ENCODE measurements at places on chromosomes 7 and 10.
A peak's percentile ranks its signal among the peaks of the same experiment; 100 is the strongest.

- DNase-seq: peak; percentile 93
Measured at GRCh38 chr10:30433730-30434272, at the start of gene MAP3K8. TSS of gene MAP3K8 (plus strand) at chr10:30434184. CDS start at chr10:30438939, 4,755 bp downstream.

DNA sequence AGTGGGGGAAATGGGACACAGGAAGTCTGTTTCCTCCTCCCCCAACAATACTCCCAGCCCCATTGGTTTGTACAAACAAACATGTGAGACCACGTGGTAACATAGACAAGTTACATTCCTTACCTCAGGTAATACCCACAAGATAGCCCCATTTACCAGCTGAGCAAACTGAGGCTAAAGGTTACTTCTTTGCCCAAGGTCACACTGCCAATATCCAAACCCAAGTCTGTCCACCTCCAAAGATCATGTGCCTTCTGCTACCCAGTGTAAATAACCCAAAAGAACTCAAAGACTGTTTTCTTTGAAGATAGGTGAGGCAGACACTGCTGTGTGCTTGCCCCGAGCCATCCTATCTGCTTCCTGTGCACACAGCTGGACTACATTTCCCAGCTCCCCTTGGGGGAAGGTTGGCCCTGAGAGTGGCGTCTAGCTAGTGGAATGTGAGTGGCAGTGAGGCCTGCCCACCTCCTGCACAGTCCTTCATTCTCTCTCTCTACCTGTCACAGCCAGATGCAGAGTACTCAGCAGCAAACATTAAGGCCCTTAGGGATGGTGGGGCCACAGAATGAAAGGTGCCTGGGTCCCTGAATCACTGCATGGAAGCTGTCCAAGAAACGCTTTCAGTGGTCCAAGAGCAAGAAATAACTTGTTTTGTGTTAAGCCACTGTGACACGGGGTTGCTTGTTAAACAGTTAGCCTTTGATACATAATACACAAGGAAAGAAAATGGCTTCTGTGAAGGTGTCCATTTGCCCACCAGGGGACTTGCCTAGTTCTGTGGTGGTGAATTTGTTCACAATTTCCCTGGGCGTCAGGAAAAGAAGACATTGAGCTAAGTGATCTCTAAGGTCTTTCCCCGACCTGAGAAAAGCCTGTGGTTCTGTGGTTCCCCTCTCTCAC lies 257.7 kb upstream of the NFE2L3 start:
- DNase-seq: no peak

DNA sequence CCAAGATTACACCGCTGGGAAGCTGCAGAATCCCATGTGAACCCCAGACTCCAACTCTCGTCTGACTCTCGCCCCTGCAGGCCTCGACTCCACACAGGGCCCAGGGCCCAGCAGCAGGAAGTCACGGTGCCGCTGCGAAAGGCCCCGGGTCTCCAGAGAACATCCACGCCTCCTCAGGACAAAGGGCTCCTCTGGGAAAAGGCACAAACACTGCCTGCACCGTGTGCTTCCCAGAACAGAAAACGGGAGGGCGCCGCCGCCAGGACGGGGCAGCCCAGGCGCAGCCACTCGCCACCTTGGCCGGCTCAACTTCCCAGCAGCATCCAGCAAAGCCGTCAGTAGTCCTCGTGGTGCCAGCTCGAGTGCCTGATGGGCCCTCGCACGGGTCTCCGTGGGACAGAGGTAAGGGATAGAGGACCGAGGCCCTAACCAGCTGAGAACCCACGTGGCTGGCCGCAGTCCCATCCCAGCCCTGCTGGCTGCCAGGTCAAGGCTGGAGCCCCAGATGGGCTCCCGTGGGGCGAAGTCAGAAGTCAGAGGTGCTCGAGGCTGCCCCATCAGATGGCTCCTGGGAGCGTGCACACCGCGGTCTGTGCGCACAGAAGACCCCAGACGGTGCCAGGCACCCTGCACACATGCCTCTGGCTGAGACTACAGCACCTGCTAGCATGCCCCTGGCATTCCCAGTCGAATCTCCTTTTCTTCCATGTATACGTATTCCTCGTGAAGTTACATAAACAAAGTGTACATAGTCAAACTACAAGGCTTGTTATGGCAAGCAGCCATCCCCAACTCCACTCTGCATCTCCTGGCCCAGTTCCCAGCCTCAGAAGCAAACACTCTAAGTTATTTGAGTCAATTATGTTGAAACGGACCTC lies 60.2 kb downstream of the MAD1L1 start:
- DNase-seq: no peak

GRCh38 chr10:119608316-119609155 lies 11.8 kb upstream of the TIAL1 start:
- no peak for DNase-seq

DNA sequence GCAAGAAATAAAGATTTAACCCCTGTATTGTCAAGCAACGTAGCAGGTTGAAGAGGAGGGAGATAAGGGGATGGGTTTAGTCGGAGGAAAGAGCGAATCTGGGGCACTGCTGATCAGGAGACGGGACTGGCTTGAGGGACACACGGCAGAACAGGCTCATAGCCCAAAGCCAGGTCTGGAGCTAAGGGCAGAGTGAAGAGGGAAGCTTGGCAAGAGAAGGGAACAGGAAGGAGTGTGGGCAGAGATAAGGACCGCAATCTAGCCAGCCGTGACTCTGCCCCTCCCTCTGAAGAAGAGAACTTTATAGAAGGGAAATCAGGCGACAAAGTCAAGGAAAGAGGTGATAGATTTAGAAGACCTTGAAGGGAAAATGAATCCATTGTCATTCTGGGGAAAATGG lies 67.6 kb downstream of the CAV1 start:
- no peak for DNase-seq

GRCh38 chr7:73851410-73852338 lies 9.3 kb upstream of the TMEM270 start:
- DNase-seq: no peak

DNA sequence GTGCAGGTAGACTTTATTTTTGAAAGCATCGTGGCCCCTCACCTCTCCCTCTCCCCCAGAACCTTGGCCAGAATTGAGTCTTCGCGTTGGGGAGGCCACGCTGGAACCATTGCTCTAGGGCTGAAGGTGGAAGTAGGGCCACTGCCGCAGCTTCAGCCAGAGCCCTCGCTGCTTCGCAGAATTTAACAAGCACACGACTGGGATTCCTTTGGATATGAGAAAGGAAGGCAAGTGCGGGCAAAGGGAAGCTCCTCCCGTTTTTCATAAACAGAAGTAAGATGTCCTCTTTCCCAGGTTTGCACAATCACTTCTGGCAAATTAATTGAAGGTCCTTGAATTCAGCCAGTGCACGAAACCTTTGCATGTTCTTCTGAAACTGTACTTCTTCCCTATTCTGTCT lies 168.1 kb downstream of the CCDC3 start:
- DNase-seq: no peak

GRCh38 chr7:26619348-26619984 lies 244.9 kb downstream of the SKAP2 start:
- DNase-seq: no peak

- DNase-seq: no peak
Measured at GRCh38 chr10:86258941-86259340, 107.7 kb downstream of the GRID1 start.

DNA sequence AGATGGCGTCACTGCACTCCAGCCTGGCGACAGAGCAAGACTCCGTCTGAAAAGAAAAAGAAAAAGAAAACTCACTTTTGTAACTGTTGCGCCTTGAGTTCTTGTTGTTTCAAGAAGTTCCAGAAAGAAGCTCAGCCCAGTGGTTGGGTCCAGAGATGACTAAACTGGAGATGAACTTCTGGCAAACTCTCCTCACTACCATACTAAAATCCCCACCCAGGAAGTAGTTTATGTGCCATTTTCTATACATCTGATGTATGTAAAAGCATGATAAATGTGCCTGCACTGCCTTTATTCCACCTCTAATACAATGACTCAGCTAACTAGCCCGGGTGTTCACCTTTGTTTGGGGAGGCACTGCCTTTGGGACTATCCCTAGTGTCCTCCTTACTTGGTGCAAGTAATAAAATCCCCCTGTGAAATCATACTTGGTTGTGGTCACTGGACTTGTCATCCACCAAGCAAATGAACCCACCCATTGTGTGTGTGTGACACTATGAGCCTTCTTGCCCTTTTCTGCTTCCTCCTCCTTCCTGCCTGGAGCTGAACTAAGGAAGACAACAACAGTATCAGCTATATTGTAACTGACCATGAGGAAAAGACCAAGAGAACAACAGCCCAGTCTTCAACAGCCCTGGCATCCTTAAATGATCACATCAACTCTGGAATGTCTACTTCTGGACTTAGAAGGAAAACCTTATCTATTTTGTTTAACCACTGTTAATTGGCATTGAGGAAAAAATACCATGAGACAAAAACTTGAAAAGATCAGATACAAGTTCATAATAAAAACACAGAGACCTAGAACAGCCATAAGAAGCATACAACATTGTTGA lies 33.6 kb downstream of the JMJD1C start:
- DNase-seq: no peak

GRCh38 chr7:138196971-138197896 lies 121.0 kb downstream of the AKR1D1 start:
- DNase-seq: no peak

DNA sequence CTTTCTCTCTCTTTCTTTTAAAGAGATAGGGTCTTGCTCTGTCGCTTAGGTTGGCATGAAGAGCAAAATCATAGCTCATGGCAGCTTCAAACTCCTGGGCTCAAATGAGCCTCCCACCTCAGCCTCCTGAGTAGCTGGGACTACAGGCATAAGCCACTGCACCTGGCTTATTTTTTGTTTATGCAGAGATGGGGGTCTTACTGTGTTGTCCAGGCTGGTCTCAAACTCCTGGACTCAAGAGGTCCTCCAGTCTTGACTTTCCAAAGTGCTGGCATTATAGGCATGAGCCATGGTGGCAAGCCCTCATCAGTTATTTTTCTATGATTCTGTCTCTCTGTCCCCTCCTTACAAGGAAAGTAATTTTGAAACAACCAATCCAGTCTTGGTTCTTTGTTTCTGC lies 1.1 kb upstream of the BAG3 start:
- DNase-seq: no peak

- no peak for DNase-seq
Measured at GRCh38 chr10:36256166-36256565, 614.1 kb upstream of the FZD8 start.

GRCh38 chr10:64368298-64368697 lies 847.1 kb downstream of the REEP3 start:
- no peak for DNase-seq

GRCh38 chr10:129513312-129513711 lies 46.3 kb downstream of the MGMT start:
- DNase-seq: no peak

GRCh38 chr7:130946114-130946513 lies 212.1 kb upstream of the KLF14 start:
- DNase-seq: no peak

DNA sequence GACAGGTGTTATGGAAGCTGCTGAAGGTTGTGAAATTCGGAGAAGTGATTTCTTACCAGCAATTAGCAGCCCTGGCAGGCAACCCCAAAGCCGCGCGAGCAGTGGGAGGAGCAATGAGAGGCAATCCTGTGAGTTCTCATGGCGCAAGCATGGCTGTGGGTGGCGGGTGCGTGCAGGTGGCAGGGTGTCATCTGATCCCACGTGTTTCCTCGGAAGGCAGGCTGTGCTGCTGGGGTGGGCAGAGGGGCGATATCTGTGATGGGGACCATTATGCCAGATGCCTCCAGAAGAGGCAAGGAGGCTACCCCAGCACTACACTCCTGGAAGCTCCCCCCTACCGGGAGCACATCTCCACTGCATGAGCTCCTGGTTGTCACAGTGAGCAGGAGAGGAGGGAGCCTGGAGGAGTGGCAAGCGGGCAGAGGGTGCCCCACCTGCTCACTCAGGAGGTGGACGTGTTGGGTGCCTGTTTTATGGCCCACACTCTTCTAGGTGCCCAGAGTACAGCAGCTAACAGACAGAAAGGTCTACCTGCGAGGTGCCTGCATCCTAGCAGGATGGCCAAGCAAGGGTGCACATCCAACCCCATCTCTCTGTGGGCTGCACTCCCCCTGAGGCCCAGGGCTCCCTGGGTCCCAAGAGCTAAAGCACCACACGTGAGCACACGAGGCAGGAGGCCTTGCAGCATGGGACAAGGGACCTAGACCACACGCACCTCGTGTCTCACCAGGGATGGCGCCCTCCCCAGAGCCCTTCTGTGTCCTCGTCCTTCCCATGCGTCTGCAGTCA lies 204.7 kb downstream of the EBF3 start:
- DNase-seq: peak; percentile 81

DNA sequence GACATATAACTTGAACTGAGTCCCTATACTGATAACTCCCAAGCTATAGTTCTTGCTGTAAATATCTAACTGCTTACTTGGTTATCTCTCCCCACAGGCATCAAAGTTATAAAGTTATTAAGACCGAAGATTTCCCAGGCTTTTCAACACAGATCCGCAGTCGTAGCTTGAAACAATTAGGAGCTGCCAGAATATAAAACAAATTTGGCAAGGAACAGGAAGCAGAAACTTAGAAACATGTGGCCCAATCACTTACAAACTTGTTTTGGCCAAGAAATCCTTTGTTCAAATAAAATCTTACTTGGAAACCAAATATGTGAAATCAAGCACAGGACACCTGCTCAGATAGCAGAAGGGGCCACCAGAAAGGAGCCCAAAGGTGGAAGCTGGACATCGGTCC lies 9.0 kb downstream of the SLC16A12 start:
- DNase-seq: no peak

DNA sequence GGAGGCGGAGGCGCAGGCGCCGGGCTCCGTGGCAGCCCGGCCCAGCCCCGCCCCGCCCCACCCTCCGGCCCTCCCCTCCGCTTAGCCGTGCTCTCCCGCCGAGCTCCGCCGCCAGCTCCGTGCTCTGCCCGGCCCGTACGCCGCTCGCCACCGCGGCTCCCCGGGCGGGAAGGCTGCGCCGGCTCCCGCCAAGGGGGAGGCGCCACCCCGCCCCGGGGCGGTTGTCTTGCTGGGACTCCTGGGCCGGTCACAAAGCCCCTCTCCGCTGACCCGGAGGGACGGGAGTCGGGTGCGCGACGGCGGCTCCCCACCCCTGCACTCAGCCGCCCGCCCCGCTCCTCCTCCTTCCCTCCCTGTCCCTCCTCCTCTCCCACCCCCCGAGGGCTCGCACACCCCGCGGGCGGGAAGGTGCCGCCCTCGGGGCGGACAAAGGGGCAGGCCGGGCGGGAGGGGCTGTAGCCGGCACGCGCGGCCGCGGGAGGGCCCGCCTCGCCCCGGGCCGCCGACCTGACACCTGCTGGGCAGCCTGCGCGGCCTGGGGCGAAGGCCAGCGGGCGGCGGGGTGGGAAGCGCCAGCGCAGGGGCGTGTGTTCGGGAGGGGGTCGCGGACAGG lies 11.5 kb upstream of the SP8 start:
- DNase-seq: no peak

GRCh38 chr10:63236113-63236935 lies 103.2 kb downstream of the NRBF2 start:
- DNase-seq: no peak

- DNase-seq: no peak
Measured at GRCh38 chr10:50490241-50490640, 133.5 kb downstream of the SGMS1 start.

GRCh38 chr10:78964274-78964951 lies 104.4 kb upstream of the ZMIZ1 start:
- no peak for DNase-seq
